Thyroid gland (tissue), 4 donors: ENCODE measurements at places on chromosomes 5 and 9.
A peak's percentile ranks its signal among the peaks of the same experiment; 100 is the strongest.

- no peaks in the 10 kb centered on the region for H3K27me3 ChIP-seq
- H3K4me1 ChIP-seq = peaks cover 22% of the 10 kb centered on the region
- no peaks in the 10 kb centered on the region for H3K36me3 ChIP-seq
- H3K4me3 ChIP-seq = no peak overlapping the region
Observed at GRCh38 chr9:37918665-37919170, 14.8 kb upstream of the SLC25A51 start.

GRCh38 chr9:78441822-78442431 lies 145.0 kb downstream of the PSAT1 start:
- H3K27me3 ChIP-seq = no peaks in the 10 kb centered on the region
- peaks cover 15% of the 10 kb centered on the region for H3K4me1 ChIP-seq
- H3K27ac ChIP-seq = no peak overlapping the region
- DNase-seq = no peak
- H3K36me3 ChIP-seq = no peaks in the 10 kb centered on the region
- H3K4me3 ChIP-seq = no peak overlapping the region

- no peak overlapping the region for H3K27ac ChIP-seq
- H3K4me1 ChIP-seq = no peaks in the 10 kb centered on the region
- no peaks in the 10 kb centered on the region for H3K36me3 ChIP-seq
Observed at GRCh38 chr5:53179691-53180090, 70.1 kb upstream of the MOCS2 start.

DNA sequence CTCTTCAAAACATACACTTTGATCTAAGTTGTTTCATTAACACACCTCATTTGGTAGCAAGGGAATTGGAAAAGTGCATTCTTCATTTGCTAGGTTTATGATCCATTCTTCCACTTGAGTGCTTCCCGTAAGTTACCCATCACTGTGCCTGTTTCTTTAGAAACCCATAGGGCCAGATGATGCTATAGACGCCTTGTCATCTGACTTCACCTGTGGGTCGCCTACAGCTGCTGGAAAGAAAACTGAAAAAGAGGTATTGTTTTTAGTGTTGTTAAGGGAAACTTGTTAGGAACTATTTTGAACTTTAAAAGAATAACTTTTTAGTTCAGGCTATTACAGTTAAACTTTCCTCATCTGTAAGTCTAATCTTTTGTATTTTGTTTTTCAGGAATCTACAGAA lies 66.6 kb downstream of the ERAP1 start:
- DNase-seq = no peak
- H3K4me3 ChIP-seq = no peak overlapping the region
- H3K27ac ChIP-seq = no peak overlapping the region

- no peak for DNase-seq
- no peak overlapping the region for H3K27ac ChIP-seq
- no peaks in the 10 kb centered on the region for H3K4me1 ChIP-seq
- no peaks in the 10 kb centered on the region for H3K27me3 ChIP-seq
Observed at GRCh38 chr5:162824360-162824759, 613.0 kb upstream of the CCNG1 start.

GRCh38 chr5:14737291-14737690 lies 72.8 kb downstream of the OTULIN start:
- H3K27me3 ChIP-seq = no peaks in the 10 kb centered on the region
- H3K4me1 ChIP-seq = no peaks in the 10 kb centered on the region
- H3K36me3 ChIP-seq = peaks cover 6% of the 10 kb centered on the region
- no peak overlapping the region for H3K27ac ChIP-seq

DNA sequence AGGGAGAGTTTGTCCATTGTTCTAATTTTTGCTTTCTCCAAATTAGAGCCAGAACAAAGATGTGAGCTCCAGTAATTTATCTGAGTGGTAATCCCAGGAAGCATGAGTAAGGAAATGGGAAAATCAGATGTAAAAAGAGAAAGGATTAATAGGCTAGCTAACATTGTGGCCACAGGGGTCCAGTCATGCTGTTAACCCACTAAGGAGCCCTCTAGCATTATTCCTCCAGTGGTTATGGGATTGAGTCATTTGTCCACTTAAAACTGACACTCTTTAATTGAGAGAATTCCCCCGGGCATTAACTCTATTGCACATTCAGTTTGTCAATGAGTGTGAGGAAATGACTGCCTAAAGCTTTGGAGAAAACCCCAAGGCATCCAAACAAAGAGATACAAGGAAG lies 700.3 kb upstream of the TYRP1 start:
- DNase-seq = no peak
- no peak overlapping the region for H3K27ac ChIP-seq
- no peaks in the 10 kb centered on the region for H3K27me3 ChIP-seq
- no peak overlapping the region for H3K4me3 ChIP-seq
- no peaks in the 10 kb centered on the region for H3K36me3 ChIP-seq

GRCh38 chr5:38800515-38800914 lies 45.3 kb upstream of the OSMR start:
- H3K4me1 ChIP-seq = peaks cover 8% of the 10 kb centered on the region
- no peak overlapping the region for H3K4me3 ChIP-seq
- H3K27me3 ChIP-seq = no peaks in the 10 kb centered on the region
- H3K36me3 ChIP-seq = no peaks in the 10 kb centered on the region
- no peak for DNase-seq

GRCh38 chr9:22165144-22165543 lies 156.0 kb upstream of the CDKN2B start:
- DNase-seq = no peak
- H3K4me3 ChIP-seq = no peak overlapping the region
- no peak overlapping the region for H3K27ac ChIP-seq
- no peaks in the 10 kb centered on the region for H3K36me3 ChIP-seq
- no peaks in the 10 kb centered on the region for H3K27me3 ChIP-seq

DNA sequence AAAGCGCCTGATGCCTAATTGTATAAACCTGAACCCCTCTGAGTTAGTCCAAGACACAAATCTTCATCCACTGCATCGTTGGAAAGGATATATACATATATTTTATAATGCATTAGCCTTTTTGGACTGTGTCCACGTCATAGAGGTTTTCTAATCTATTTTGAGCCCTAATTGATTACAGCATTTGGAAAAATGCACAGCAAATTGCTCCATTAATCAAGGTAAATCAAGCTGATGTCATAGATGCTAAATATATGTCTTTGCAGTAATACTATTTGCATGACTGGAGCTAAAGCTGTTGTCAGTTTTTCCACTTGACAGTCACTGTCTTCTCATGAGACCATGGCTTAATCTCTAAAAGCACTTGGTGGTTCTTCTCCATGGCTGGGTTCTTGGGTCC lies 483.5 kb upstream of the TNC start:
- H3K4me3 ChIP-seq = no peak overlapping the region
- no peaks in the 10 kb centered on the region for H3K36me3 ChIP-seq
- DNase-seq = no peak
- no peaks in the 10 kb centered on the region for H3K27me3 ChIP-seq
- H3K27ac ChIP-seq = no peak overlapping the region

- H3K4me1 ChIP-seq = no peaks in the 10 kb centered on the region
- no peaks in the 10 kb centered on the region for H3K27me3 ChIP-seq
- no peaks in the 10 kb centered on the region for H3K36me3 ChIP-seq
- H3K4me3 ChIP-seq = no peak overlapping the region
Observed at GRCh38 chr5:153783362-153783658, 255.4 kb downstream of the FAM114A2 start.

GRCh38 chr9:125522328-125522725 lies 184.7 kb downstream of the MAPKAP1 start:
- peaks cover 23% of the 10 kb centered on the region for H3K4me1 ChIP-seq
- no peaks in the 10 kb centered on the region for H3K27me3 ChIP-seq
- H3K4me3 ChIP-seq = no peak overlapping the region
- H3K27ac ChIP-seq = no peak overlapping the region
- H3K36me3 ChIP-seq = no peaks in the 10 kb centered on the region

GRCh38 chr5:40554054-40554453 lies 125.7 kb upstream of the PTGER4 start:
- no peak for DNase-seq
- no peaks in the 10 kb centered on the region for H3K27me3 ChIP-seq
- H3K4me1 ChIP-seq = peaks cover 8% of the 10 kb centered on the region
- H3K36me3 ChIP-seq = no peaks in the 10 kb centered on the region
- no peak overlapping the region for H3K4me3 ChIP-seq

GRCh38 chr5:92504346-92504745 lies 1076.7 kb downstream of the NR2F1-AS1 start:
- no peak overlapping the region for H3K4me3 ChIP-seq
- no peaks in the 10 kb centered on the region for H3K4me1 ChIP-seq
- H3K27me3 ChIP-seq = no peaks in the 10 kb centered on the region
- DNase-seq = no peak

- H3K27ac ChIP-seq = no peak overlapping the region
- H3K4me3 ChIP-seq = no peak overlapping the region
- no peak for DNase-seq
- H3K27me3 ChIP-seq = no peaks in the 10 kb centered on the region
Observed at GRCh38 chr5:119079318-119079921, 8.5 kb downstream of the DMXL1 start.

- no peak overlapping the region for H3K4me3 ChIP-seq
- no peaks in the 10 kb centered on the region for H3K4me1 ChIP-seq
- H3K36me3 ChIP-seq = no peaks in the 10 kb centered on the region
- no peak overlapping the region for H3K27ac ChIP-seq
- DNase-seq = no peak
Observed at GRCh38 chr5:10046676-10047075, 203.0 kb downstream of the ATPSCKMT start.

- no peak overlapping the region for H3K27ac ChIP-seq
- no peaks in the 10 kb centered on the region for H3K36me3 ChIP-seq
- peak; percentile 6 for DNase-seq
- H3K27me3 ChIP-seq = no peaks in the 10 kb centered on the region
- no peaks in the 10 kb centered on the region for H3K4me1 ChIP-seq
Observed at GRCh38 chr9:7656636-7657035, 142.9 kb downstream of the DMAC1 start.

DNA sequence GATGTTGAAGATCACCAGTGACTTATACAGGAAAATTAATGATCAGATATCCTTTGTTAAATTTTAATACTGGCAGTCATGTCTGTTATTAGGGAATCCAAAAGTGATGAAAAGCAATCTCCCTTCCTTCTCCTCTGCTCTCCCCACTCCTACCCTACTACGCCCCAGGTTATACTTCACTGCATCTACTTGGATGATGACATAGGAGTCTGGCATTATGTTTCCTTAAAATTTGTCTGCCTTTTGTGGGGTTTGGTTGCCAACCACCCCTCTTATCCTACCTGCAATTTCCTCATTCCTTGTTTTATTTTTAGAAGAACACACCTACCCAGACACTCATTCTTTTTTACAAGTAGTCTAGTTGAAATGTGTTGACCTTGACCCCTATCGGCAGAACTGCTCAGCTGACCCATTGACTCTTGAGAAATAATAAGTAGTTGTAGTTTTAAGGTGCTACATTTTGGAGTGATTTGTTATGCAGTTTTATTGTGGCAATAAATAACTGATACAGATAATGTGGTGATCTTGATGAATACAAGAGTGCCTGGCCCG lies 5.1 kb upstream of the MOB3B start:
- no peaks in the 10 kb centered on the region for H3K27me3 ChIP-seq
- H3K36me3 ChIP-seq = no peaks in the 10 kb centered on the region
- H3K4me3 ChIP-seq = no peak overlapping the region
- peaks cover 64% of the 10 kb centered on the region for H3K4me1 ChIP-seq
- H3K27ac ChIP-seq = peak overlapping the region; percentile 17

DNA sequence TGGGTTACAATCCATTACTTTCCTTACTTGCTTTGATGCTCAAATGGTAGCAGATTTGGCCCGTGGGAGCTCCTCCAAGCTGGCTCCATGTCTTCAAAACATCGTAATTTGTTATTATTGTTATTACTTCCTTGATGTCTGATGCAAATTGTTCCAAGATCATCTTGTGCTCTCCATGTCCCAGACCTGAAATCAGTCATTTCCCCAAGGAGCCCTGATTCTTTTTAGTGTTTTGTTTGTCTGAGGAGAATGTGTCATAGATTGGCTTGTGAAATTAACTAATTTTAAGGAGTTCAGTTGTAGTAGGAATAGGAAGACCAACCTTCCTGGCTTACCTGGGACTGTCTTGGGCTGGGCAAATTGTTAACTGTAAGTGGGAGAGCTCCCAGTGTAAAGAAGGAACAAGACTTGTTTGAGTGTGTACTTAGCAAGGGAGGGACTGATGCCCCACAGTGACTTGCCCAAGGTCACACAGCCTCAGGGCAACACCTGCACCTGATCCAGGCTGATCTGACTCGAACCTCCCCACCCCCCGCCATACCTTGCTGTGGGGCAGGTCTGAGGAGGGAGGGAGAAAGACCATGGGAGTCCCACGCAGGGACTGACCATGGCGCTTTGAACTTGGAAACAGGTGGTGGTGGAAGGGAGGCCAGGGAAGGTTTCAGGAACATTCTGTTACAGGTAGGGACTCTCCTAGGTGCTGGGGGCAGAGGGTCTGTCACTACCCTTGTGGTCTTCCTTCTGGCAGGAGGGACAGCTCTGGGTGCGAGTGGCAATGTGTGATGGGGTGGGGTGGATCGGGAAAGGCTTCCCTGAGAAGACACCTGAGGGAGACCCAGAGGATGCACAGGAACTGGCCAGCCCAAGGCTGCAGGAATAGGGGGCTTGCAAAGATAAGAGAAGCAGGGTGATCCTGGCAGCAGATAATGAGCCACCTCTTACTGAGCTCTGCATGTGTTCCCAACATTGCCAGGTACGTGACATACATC lies 2.7 kb upstream of the BICD2 start:
- H3K36me3 ChIP-seq = no peaks in the 10 kb centered on the region
- DNase-seq = no peak
- H3K27ac ChIP-seq = no peak overlapping the region
- no peak overlapping the region for H3K4me3 ChIP-seq
- peaks cover 20% of the 10 kb centered on the region for H3K4me1 ChIP-seq
- no peaks in the 10 kb centered on the region for H3K27me3 ChIP-seq

- H3K27me3 ChIP-seq = no peaks in the 10 kb centered on the region
- H3K36me3 ChIP-seq = no peaks in the 10 kb centered on the region
- no peak overlapping the region for H3K4me3 ChIP-seq
- H3K27ac ChIP-seq = no peak overlapping the region
Observed at GRCh38 chr5:132546108-132546507, 2.8 kb upstream of the IL5 start.

DNA sequence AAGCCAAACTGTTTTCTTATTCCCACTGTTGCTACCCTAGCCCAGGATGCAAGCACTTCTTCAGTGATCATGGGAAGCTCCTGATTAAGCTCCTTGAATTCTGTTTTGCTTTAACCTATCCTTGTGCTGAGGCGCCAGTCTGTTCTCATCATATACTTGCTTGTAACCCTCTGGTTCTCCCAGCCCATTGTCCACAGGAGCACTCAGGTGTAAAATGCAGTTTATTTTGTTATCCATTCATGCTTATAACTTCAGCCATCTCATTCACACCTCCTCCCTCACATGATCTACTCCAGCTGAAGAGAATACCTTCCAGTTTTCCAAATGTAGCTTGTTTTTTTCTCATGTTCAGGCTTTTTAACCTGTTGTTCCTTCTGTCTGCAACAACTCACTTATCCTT lies 402.1 kb upstream of the BRINP1 start:
- peaks cover 19% of the 10 kb centered on the region for H3K4me1 ChIP-seq
- H3K27me3 ChIP-seq = no peaks in the 10 kb centered on the region
- no peak overlapping the region for H3K4me3 ChIP-seq
- H3K36me3 ChIP-seq = no peaks in the 10 kb centered on the region
- peak; percentile 52 for DNase-seq
- H3K27ac ChIP-seq = peak overlapping the region; percentile 50
